NCI-H2171 treated with DMSO at 0.1 percent for 48 hours (cell line): ENCODE measurements at places on chromosomes 1 and 21.

GRCh38 chr21:40819071-40819900 is 27.7 kb downstream of the DSCAM start:
- DNase-seq = no peak

- DNase-seq = no peak
Measured at GRCh38 chr1:10117865-10118264, 85.1 kb downstream of the UBE4B start.

DNA sequence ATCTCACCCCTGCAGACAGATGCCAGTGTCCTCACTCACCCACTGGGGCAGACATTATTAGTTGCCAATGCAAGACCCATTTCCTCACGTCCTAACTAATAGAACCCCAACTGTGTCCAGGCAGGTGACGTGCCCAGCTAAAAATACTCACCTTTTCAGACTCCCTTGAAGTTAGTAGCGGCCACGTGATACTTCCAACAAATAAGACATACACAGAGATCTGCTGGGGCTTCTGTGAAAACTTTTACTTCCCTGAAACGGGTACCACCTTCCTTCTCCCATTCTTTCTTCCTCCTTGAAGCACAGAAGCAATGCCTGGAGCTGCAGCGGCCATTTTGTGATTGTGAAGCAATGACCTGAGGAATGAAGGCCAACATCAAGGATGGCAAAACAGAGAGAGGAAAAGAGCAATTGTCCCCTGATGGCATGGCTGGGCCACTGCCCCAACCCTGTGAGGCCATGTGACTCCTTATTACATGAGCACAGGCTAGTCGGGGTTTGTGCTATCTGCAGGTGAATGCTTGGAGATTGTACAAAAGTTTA is 74.4 kb upstream of the TMPRSS2 start:
- DNase-seq = no peak

DNA sequence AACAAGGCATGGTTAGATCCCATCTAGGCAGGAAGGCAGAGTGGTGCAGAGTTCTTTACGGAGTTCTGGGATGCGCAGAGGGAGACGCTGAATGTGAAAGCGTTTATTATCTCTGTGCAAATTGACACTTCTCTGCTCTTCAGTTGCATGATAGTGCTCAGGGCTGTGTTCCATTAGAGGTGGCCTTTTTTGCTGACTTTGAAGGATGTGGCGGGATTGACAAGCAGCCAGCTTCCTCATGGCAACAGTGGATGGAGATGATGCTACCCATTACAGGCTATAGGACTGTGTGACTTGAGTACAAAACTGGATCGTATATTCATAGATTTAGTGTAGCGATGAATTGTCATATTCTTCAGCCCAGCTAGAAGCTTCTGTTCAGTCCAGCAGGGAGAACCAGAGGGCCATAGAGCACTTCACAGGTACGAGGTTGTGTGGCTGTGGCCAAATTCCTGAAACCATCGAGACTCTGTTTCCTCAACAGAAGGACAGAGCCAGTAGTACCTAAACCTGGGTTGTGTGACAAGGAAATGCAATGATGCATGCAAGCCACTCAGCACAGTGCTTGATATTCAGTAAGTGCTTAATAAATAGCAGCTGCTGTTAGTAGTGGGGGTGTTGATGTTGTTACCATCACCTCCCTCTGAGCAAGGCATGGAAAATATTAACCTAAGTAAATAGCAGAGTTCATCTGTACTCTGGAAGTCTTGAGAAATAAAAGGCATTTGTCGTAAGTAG is 430.0 kb upstream of the KAZN start:
- no peak for DNase-seq

DNA sequence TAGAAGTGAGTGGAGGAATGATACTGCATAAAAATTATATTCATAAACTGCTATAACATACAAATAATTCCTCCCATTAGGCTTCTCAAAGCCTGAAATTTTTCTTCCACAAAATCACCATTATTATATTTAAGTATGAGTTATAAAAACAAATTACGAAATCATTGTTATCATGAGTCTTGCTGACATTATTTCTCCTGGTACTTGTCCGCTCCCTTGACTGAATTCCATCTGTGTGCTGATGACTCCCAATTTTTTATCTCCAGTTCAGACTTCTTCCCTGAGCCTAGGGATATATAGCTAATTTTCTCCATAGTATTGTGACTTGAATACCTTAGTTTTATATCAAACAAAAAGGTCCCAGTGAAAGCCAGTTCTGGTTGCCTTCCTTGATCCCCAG is 268.2 kb downstream of the HMCN1 start:
- DNase-seq = no peak

DNA sequence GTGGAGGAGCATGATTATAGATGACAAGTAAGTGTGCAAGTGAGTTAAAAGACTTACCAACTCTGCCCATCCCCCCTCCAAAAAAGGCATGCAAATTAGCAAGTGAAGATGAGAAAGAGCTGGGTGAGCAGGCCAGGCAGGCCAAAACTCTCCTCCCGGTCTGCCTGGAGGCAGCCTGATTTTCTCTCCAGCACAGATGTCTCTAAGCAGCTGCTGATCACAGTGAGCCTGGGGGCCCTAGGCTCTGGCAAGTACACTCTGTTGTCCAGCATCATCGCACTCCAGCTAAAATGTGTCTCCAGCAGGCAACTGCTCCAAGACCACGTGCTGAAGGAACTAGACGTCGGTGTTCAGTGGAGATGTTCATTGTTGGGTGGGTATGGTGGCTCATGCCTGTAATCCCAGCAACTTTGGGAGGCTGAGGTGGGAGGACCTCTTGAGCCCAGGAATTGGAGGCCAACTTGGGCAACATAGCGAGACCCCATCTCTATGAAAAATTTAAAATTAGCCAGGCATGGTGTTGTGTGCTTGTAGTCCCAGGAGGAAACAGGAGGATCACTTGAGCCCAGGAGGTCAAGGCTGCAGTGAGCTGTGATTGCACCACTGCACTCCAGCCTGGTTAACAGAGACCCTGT is 56.7 kb upstream of the PUM1 start:
- DNase-seq = no peak

- DNase-seq = peak; percentile 42
Measured at GRCh38 chr1:113660088-113660487, 99.2 kb downstream of the PHTF1 start.

- DNase-seq = no peak
Measured at GRCh38 chr21:45580181-45580575, 37.9 kb upstream of the SLC19A1 start.

- DNase-seq = no peak
Measured at GRCh38 chr1:180228648-180229482, 1.2 kb upstream of the LHX4 start.

- no peak for DNase-seq
Measured at GRCh38 chr1:207072233-207072632, 16.4 kb upstream of the C4BPB start.

GRCh38 chr1:28668956-28669723 is 556 bp downstream of the GMEB1 start:
- DNase-seq = peak; percentile 55

DNA sequence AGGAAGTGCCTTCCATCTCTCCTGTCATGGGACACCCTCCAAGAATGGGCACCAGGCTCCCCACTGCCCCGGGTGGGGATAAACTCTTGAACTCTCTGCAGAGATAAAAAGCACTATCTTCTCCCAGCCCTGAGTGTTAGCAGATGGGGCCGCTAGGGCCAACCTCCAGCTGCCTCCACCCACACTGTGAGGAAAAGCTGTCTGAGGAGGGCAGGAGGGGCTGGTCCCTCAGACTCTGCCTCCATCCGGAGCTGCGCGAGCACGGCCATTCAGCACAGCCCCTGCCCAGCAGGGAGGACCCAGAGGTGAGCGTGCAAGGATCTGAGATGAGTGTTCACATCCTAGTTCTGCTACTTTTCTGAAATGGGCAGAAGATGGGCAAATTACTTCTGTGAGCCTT is 51.8 kb upstream of the TRABD2B start:
- no peak for DNase-seq

GRCh38 chr1:113941245-113941559 is 12.1 kb downstream of the HIPK1 start:
- no peak for DNase-seq

- no peak for DNase-seq
Measured at GRCh38 chr1:27504588-27505419, 14.8 kb upstream of the WASF2 start.

DNA sequence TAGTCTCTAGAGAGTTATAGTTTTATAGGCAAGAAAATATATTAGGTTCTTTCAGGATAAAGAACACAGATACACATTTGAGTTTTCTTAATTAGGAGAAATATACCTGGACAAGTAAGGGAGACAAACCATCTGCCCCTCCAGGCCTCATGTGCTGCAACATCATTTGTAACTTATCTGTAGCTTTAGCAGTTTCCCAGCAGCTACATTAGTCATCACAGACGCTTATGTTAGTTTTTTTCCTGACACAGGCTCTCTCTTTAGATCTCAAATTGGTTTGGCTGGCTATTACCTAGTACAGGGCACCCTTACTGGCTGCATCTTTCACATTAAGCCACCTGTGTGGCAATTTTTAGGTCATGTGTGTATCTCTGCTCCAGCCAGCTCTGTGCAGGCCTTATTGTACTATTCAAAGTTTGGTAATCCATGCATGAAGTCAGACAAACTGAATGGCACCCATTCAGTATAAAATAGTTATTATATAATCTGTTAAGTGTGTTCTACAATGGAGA is 25.9 kb downstream of the GNPAT start:
- no peak for DNase-seq

- no peak for DNase-seq
Measured at GRCh38 chr21:45027241-45028196, 46.9 kb upstream of the ADARB1 start.

DNA sequence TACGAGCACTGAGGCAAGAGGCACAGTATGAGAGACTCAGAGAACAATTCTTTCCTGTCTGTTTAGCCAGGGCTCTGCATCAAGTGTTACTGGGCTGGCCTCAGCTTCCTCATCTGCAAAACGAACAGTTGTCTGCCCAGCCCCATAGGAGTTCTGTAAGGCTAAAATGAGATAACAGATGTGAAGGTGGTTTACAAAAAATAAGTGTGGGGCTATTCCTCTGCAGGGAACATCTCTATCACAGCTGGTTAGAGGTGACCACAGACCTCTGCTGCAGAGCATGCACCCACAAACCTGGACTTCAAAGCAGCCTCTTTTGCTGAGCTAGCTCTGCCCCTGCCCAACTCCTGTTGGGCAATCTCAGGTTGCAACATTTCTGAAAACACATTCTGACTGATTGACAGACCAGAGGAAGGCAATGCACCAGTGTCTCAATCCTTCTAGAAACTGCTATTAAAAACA is 10.5 kb upstream of the OLIG1 start:
- DNase-seq = no peak

DNA sequence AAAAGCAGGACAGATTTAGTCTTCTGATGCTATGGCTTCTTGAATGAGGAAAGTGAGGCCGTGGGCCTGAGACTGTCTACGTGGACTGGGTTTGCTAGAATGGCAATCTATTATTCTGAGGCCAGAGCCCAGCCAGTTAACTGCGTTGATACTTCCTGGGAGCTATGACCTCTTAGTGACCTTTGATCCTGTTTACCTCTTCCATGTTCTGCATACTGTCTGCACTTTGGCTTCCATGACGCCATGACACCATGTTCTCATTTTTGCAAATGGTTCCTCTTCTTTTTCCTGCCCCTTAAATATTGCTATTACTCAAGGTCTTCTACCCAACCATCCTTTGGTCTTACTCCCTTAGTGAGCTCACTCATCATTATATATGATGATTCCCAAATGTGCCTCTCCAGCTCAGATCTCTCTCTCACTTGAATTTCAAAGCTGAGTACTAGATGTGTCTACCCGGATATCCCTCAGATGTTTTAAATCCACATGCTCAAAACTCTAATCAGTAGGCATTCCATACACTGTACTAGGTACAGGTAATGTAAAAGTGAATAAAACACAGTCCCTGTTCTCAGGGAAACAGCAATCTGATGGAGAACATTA is 66.1 kb upstream of the ATP1A1 start:
- peak; percentile 10 for DNase-seq

- DNase-seq = no peak
Measured at GRCh38 chr1:66050633-66051032, 257.9 kb downstream of the PDE4B start.

DNA sequence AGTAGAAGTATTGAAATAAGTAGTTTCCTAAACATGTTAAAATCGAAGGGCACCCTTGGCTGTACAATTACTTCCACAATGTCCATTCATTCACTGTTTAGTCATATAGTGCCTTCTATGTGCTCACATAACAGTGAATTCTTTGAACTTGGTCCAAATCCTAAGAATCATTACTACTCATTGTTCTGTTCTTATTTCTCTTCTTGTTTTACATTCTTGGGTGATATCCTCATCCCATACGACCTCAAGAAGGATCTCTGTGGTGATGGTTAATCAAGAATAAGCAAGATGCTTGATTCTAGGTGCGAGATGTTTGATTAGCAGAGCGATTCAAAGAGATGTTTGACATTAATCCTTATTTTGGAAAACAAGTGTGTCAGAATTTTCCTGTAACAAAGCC is 667.4 kb upstream of the ZP4 start:
- DNase-seq = no peak

- no peak for DNase-seq
Measured at GRCh38 chr1:116579259-116579875, 8.5 kb upstream of the CD58 start.

DNA sequence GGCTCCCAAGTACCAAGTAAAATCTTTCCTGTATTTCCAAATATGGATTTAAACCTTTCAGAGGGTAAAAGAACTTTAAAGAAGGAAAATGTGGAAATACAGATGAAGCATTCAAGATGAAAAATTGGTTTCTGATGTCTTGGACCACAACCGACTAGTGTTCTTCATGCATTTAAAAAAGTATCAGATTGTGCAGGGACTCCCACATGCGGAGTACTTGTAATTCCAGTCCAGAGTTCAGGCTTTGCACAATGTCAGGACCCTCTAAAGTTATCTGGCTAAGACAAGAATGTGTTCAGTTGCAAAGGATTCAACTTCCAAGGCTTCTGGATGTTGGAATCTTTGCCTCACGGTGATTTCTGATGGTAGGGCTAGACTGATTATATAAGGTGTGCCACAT is 66.7 kb downstream of the RGL1 start:
- DNase-seq = no peak

DNA sequence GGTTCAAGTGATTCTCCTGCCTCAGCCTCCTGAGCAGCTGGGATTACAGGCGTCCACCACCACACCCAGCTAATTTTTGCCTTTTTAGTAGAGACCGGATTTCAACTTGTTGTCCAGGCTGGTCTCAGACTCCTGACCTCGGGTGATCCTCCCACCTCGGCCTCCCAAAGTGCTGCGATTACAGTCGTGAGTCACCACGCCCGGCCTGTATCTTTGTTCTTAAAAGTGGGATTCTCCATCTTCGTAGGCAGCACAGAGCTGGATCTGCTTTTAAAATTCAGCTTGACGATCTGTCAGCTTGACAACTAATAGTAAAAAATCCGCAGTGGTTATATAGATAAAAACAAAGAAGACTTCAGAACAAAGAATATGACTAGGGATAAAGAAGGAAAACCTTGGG is 2.8 kb upstream of the GNG4 start:
- DNase-seq = no peak

GRCh38 chr1:64650411-64650810 is 94.5 kb upstream of the RAVER2 start:
- DNase-seq = no peak

DNA sequence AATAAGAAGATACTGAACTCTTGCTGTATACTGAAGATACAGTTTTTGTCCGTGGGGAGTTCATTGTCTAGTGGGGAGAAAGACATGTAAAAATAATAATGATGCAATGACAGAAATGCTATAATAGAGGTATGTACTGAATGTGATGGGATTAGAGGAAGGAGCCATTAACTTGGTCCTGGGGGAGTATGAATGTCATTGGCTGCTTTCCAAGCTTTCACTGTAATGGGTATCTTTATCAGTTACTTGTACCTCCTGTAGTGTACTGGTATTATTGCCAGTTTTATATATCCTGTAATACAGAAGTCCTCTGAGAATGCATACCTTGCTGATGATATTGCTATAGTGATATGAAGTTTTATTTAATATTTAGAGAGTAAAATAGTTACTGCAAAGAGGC is 7.4 kb downstream of the BTBD8 start:
- peak; percentile 31 for DNase-seq
